ENCODE measurements at places on chromosomes 4 and X.

DNA sequence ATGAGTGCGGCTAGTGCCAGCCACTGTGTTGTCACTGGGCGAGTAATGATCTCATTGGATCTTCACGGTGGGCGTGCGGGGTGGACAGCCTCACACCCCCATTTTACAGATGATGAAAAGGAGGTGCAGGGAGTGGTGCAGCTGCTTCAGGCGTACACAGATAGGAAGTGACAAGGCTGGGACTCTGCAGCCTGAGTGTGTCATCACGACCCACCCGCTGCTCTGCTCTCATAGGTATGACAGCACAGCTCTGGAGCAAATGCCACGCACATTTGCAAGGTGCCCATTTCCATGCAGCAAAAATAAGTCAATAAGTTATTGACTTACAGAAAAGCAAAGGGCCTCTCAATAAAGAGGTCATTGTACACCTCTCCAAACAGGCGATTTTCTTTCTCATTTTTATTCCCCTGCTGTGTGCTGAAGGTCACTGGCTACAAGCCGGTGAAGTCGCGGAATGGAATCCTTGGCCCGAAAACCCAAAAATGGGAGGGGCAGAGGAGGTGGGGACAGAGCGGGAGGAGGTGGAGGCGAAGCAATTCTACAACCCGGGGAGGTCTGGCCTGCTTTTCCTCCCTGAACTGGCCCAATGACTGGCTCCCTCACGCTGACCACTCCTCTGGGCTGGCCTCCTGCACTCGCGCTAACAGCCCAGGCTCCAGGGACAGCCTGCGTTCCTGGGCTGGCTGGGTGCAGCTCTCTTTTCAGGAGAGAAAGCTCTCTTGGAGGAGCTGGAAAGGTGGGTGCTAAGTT is at the start of gene SOD3:
Gene SOD3, plus strand, starts transcription at position 658 of the 750 bp plus-strand sequence. CDS start 3,949 bp downstream, outside the sequence.
- DNase-seq = no peak

DNA sequence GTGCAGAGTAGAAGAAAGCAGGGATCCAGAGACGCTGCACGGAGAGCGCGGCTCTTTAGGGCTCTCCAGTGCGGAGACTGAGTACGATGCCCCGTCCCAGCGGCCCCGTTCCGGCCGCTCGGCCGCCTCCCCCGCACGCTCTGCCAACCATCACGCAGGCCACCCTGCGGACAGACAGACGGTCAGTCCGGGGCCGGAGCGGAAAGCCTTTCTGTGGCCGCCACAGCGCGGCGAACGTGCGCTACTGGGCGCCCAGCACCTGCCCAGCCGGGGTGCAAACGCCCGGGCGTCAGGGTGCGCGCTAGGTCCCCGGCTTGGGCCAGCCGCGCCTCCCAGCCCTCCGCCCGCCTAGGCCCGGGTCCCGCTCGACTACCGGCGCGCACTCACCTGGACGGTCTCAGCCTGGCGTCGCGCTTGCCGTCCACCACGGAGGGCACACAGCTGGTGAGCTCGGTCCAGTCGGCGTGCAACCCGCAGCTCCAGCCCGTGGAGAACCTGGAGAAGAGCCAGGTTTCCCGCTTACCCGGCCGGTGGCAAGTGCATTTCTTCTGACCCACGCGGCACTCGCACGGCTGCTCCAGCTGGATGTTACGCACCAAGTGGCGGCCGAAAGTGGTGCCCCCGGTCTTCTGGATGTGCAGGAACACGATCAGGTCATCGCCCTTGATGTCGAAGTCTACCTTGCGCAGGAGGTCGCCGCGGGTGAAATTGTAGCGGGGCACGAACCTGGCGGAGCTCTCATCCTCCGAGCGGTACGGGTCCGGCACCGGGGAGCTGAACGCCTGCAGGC is 1.8 kb downstream of the HS6ST2 start:
- no peak for DNase-seq

DNA sequence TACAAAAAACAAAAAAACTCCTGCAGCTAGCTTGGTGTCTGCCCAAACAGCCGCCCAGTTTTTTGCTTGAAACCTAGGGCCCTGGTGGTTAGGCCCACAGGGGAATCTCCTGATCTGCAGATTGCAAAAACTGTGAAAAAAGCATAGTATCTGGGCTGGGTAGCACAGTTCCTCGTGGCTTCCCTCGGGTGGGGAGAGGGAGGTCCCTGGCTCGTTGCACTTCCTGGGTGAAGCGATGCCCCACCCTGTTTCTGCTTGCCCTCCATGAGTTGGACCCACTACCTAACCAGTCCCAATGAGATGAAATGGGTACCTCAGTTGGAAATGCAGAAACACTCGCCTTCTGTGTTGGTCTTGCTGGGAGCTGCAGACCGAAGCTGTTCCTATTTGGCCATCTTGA is 18.6 kb upstream of the BRWD3 start:
- DNase-seq = no peak

DNA sequence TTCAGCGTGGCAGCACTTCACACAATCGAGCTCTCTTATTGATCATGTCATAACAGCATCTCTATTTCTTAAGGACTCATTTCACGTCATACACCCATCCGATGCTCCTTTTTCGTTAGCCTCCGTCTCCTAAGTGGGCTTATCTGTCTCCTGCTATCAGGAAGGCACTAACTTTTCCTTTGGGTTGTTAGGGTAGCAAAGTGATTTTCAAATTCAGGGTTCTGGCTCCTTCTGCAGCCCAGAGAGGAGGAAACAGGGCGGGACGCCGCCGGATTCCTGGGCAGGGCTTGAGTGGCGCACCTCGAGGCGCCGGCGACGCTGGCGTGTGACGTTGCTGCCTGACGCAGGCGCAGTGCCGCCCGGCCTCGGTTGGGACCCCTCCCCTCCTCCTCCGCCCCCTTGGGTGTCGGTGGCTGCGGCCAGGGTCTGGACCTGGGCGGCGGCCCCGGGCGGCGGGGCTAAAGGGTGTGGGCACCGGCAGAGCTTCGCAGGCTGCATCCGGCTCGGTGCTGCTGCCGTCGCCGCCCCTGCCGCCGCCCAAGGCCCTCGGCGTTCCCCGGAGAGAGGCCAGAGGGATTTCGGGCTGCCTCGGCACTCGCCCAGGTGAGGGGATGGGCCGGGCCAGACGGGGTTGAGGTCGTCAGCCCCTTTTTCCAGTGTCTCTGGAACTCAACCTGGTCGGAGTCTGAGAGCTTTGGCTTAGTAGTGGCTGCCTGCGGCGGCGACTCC is at the start of gene BLTP1:
Gene BLTP1, plus strand, starts transcription at position 350 of the 729 bp plus-strand sequence. CDS start 18,317 bp downstream, outside the sequence.
- peak; percentile 78 for DNase-seq

DNA sequence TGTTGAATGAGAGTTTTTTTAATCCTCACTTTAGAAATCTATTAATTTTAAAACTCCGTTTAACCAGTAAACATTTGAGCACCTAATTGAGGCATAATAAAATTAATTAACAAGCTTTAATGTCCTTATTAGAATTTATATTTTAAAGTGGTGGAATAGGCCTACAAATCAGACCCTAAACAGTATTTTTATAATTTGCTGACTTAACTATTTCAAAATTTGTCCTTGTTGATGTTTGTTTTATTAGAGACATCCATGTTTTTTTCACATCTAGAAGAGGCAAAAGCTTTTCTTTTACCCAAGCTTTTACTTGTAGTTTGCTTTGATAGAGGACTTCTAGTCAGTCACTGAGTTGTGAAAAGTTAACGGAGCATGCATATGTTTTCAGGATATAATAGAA is 3.8 kb downstream of the SAP30 start:
- no peak for DNase-seq
